Stimulated activated CD8-positive, alpha-beta memory T cell treated with anti-CD3 and anti-CD28 coated beads, Interleukin-4, amount 100 ng/mL, for 1 hour (primary cell): ENCODE measurements at places on chromosomes 2 and 18.

- no peak for DNase-seq
These were observed 33.5 kb upstream of the MAP4K3 start for GRCh38 chr2:39470580-39470979.

GRCh38 chr2:8154270-8154669, 527.6 kb upstream of the ID2 start:
- no peak for DNase-seq

DNA sequence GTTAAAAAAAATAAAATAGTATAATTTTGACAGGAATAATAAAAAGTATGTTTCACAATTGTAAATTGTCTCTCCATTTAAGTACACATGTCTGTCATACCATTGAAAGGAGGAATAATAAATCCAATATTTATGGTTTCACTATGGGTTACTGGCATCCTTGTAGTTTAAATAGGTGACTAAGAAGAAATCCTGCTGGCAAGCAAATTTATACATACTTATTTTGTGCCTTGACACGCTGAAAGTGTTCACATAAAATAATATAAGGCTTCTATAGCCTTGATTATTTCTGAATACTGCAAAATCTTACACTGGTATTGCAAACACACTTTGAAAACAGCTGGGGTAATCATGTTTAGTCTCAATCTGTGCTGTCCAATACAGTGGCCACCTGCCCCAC, 138.3 kb upstream of the ETAA1 start:
- no peak for DNase-seq

- no peak for DNase-seq
These were observed 34.8 kb upstream of the TWIST2 start for GRCh38 chr2:238813109-238813508.

GRCh38 chr2:48849770-48850169, 94.2 kb upstream of the LHCGR start:
- DNase-seq: no peak

DNA sequence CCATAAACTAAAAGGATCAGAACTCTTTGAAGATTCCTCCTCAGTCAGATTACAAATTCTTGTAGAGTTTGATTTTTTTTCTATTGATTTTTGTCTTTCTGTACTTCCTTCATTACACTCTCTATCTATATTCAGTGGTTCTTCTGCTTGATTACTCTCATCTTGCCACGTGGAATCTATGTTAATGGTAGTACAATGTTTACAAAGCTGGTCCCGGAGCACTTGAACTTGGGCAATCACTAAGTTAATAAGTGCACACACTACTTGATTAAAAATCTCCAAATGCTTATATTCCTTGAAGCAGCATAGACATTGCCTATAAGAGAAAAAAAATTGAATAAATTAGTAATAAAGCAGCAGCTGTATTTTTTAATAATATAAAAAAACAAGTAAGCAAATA, 65.1 kb downstream of the USP34 start:
- DNase-seq: no peak

DNA sequence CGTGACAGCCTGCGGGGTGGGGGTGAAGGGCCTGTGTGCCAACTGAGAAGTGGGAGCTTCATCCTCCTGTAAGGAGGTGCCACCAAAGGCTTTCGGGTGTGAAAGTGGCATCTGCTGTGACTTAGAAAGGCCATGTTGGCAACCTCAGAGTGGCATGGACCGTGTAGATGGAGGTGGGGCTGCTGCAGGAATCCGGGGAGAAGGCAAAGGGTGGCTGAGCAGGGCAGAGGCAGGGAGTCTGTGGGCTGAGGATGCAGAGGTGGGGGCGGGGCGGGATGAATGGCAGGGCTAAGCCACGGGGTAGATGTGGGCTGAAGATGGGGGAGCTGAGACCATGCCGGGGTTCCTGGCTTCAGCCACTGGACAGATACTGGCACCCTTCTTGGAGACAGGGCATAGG, 28.2 kb downstream of the TOGARAM2 start:
- DNase-seq: no peak

DNA sequence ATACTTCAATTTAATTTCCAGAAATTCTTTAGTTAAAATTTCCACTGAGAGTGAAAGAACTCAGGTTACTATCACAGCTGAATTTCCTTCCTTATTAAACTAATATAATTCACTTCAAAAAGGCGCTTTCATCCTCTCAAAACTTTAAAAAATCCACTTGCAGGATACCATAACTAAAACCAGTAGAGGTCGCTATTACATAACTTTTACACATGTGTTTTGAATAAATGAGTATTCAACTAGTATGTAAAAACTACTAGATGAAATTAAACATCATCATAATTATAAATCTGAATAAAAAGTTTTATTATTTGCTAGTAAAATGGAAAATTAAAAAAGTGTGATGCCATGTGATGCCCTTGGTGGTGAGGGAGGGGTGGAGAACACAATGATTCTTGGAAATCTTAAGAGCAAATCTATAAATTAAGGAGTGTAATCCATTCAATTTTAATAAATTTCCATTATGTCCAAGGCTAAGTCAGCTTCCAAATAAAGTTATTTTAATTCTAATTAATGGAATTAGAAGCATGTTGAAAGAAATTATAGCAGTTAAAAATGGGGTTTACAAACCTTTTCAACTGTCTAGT, 61.4 kb downstream of the SOS1 start:
- no peak for DNase-seq

DNA sequence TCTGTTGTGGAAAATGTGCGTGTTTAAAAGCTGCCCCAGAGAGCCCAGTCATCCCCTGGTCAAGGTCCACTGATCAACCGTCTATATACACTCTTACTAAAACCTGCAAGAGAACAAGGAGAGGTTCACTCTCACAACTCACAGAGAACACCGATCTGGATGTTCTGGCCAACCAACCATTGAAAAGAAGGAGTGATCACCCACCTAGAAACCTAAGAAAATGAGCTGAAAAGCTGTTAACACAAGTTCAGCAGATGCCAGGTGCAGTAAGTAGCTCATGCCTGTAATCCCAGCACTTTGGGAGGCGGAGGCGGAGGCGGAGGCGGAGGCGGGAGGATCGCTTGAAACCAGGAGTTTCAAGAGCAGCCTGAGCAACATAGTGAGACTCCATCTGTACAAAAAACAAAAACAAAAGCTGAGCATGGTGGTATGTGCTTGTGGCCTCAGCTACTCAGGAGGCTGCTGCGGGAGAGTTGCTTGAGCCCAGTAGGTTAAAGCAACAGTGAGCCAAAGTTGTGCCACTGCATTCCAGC, 14.5 kb downstream of the ATG16L1 start:
- DNase-seq: no peak

GRCh38 chr18:45565280-45565970, 49.9 kb upstream of the SLC14A2 start:
- no peak for DNase-seq

DNA sequence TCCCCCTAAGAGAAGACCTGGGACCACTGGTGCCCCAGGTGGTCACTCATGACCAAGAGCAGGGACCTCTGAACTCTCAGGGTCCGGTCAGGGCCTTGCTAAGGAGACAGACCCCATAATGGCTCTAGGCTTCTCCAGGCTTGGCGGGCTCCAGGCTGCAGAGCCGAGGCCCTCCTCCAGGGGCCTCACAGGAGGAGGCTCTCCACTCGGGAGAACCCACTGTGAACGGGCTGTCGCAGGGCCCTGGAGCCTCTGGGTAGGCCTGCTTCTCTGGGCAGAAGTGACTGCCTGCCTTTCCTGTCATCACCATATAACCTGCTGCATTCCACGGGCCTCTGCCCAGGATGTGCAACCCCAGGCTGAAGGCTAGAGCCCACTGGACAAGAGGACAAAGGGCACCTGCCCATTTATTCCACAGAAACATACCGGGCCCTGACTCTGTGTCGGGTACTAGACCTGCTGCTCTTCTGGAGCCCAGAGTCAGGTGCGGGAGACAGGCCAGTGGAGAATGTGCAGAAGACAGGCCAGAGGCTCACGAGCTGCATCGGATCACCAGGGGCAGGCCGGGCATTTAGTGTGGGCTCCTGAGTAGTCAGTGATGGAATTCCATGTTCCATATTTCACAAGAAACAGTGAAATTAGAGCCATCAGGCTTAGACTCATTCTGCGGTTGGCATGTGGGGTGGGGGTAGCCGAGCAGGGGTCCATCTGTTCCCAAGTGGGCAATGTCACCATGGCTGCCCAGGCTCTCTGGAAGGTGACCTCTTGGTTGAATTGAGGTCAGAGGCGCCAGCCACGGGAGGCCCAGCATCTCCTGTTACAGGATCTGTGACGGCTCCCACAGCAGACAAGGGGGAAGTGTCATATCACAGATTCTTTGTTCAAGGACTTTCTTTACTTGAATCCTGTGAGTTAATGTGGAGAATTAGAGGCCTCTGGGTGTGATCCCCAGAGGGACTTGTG, 220.8 kb downstream of the SH3RF3 start:
- DNase-seq: no peak

GRCh38 chr2:161426922-161427663, 11.0 kb downstream of the TBR1 start:
- no peak for DNase-seq

DNA sequence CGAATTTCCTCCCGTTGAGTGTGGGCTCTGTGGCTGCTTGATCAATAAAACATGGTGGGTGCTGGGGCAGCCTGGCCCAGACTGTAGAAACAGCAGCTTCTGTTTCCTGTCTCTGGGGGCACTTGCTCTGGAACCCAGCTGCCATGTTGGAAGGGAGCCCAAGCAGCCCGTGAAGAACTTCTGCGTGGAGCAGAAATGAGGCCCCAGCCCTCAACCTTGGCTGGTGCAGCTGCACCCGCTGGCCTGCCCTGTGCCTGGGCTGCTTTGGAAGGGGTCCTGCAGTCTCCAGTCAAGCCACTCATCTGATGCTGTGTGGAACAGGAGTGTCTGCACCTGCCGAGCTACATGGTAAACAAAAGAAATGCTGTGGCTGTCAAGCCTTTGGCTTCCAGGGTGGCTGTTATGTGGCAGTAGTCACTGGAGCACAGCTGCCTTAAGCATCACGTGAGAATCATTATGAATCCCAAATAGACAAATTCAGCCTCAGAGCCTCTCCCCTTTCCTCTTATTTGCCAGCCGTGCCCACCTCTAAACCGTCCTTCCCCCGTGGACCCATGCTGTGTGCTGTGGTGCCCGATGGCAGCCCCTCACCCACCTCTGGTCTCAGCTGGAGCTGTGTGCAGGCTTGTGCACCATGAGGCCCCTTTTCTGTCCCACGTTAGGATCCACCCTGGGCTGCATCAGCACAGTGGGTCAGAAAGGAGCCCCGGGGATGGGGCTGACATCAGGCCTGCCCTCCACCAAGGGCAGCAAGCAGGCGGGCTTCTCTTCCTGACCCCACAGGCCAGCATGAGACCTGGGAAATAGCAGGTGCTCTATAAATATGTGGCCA, 134.0 kb upstream of the HDAC4 start:
- DNase-seq: no peak

DNA sequence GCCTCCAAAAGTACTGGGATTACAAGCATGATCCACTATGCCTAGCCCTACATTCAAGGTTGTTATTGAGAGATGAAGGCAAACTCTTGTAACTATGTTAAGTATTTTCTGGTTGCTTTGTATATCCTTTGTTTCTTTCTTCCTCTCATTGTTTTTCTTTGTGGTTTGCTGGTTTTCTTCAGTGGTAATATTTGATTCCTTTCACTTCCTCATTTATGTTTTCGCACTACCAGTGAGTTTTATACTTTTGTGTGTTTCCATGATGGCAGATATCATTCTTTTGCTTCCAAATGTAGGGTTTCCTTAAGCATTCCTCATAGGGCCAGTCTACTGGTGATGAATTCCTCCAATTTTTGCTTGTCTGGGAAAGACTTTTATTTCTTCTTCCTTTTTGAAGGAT, 90.2 kb downstream of the NCK2 start:
- no peak for DNase-seq

DNA sequence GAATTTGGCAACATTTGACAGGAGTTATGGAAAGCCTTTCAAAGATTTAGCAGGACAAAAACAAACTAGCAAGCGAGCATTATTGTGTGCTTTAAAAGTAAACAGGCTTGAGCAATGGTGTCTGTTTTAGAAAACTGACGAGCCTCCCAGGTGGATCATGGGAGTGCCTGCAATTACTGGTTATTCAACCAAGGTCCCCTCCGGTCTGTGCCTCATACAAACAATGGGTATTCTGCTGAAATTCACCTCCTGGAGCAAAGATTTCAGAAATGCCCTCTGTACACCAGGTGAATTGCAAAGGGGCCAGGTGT, 22.4 kb downstream of the RTP5 start:
- DNase-seq: no peak

DNA sequence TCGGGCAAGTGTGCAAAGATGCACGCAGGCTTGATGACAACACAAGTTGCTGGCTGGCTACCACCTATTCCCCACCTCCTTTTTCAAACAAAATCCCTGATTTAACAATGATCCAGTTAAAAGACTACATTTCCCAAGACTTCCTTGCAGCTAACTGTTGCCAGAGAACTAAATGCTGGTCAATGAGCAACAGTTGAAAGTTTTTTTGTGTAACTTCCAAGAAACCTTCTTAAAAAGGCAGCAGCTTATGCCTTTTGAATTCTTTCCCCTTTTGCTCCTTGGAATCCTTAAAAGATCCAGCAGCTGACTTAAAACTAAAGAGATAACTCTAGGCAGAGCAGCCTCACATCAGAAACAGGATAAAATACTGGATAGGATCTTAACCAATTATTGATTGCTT, 38.5 kb downstream of the NPHP1 start:
- DNase-seq: no peak
